ENCODE measurements at places on chromosomes 7 and 10.

- DNase-seq: no peak
These were observed 57.2 kb upstream of the VIPR2 start for GRCh38 chr7:159201722-159202330.

DNA sequence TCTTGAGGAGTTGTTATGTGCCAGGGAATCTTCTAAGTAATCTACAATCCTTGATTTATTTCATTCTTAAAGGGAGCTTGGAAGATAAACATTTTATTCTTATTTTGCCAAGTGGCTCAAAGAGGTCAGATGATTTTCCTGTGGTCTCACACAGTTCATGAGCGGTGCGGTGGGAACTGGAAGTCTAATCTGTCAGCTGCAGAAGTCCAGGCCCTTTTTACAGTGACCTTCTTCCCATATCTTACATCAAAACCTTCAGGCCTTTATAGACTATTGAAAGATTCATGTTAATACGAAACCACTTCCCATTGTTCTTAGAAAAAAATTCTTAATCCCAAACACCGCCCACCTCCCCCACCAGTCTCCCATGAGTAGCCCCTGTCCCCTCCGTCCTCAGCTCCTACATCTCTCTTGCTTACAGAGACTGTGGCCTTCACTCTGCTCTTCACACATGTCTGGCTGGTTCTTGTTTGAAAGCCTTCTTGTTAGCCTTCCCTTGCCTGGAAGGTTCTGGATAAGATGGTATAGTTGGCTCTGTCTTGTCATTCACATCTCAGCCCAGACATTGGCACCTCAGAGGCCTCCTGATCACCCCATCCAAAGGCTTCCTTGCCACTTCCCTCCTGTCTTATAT is 61.5 kb downstream of the ITGA8 start:
- DNase-seq: no peak

DNA sequence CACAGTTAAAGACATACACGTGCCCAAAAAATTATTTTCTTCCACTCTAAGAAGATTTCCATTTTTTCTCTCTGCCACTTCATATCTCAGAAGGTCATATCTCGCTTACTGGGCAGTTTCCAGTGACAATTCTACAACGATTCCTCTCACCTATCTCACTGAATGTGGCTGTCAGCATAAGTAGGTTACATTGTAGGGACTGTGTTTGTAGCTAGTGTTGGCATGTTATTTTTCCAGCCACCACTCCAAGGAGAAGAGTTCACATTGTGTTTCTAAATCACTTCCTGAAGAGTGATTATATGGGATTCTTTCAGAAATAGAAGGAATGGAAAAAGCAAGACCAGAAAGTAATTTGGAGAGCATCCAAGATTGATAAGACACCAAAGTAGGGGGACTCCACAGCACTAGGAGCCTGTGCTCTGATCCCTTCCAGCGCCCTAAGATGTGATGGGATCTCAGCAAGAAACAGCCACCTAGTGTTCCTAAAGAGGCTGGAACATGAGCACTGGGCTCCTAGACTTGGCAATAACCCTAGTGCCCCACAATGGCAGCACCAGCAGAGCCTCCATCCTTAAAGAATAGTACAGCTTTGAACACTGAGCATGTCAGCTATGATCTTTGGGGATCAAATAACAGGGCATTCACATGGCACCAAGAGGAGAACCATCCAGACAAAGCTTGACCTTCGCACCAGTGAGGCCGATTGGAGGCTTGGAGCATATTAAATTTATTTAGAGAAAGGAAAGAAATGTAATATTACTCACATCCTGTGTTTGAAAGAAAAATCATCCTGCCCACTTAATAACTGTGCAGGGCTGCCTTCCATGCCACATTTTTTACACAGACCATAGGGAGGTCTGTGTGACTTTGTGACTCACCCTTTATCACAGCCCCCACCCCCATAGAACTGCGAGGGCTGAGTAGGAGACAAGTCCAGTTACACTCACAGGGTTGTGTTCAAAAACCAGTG is 51.8 kb downstream of the CAV1 start:
- no peak for DNase-seq

DNA sequence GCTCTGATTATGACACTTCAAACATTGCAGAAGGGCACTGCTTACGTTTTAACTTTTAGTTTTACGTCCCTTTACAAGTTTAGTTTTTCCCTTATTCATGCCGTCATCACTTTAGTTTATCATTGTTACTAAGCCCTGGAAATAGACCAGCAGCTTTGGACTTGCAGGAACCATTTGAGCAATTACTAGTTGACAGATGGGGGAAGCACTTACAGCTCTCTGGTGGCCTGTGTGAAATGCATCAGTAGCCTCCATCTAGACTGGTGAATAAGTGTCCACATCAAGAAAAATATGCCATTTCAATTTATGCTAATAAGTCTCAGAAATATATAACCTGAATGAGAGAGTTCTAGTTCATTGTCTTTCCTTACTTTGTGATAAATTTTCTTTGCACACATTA is 194.9 kb upstream of the GRM3 start:
- no peak for DNase-seq

GRCh38 chr10:21624951-21625350 is 90.9 kb downstream of the MLLT10 start:
- DNase-seq: no peak

DNA sequence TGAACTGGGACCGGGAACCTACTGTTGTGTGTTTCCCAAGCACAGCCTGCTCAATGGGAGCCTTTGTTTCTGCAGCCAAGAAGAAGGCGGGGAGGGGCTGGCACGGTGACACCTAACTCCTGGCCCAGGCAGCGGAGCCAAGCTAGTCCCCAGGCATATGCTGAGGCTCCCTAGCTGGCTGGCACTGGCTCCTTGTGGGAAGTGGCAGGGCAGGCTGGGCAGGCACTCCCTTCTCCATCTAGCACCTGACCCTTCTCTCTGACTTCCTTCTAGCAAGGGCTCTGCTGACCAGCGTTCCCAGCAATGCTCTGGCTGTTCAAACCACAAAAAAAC is 325.0 kb downstream of the PLXNA4 start:
- no peak for DNase-seq

- DNase-seq: no peak
These were observed 499.6 kb upstream of the PHF14 start for GRCh38 chr7:10474048-10474447.

- no peak for DNase-seq
These were observed 563.6 kb upstream of the SEMA3D start for GRCh38 chr7:85750454-85750949.

GRCh38 chr10:86779220-86780017 is 23.0 kb downstream of the BMPR1A start:
- DNase-seq: no peak

DNA sequence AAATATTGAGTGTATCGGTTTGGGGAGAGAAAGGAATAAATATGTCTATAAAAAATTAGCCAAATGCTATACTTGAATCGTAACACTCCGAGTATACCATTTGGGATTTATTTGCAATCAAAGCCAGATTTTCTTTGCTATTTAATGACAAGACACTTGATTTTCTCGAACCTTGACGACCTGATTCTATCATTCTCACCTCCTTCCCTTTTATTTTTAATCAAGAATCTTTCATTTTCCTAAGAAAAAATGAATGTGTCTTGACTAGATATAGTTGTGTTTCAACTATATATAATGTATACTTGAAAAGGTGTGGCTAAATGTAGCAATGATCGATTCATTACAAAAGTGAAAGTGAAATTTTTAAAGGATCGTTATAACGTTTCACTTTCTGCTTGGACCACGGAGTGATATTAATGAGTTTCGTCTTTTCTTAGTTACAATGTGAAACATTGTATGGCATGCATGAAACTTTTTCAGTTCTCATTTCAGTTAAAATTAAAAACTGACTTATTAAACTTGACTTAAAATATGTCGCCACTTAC is 562 bp downstream of the NUB1 start:
- no peak for DNase-seq

DNA sequence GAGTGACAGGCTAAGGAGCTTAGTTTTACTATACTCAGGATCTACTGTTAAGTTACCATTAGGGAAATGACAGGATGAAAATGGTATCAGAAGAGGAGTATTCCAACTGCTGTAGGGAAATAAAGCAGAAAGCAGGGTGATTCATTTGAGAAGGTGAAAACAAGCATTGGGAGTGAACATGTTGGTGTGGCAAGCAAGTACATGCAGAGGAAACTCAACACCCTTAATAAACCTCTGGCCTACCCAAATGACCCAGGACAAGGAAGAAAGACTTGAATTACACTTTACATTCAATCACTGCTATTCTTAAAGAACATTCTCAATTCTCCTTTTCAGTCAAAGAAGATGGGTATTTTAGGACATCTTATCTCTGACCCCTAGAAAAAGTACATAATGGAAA is 28.7 kb downstream of the ERLIN1 start:
- DNase-seq: no peak

DNA sequence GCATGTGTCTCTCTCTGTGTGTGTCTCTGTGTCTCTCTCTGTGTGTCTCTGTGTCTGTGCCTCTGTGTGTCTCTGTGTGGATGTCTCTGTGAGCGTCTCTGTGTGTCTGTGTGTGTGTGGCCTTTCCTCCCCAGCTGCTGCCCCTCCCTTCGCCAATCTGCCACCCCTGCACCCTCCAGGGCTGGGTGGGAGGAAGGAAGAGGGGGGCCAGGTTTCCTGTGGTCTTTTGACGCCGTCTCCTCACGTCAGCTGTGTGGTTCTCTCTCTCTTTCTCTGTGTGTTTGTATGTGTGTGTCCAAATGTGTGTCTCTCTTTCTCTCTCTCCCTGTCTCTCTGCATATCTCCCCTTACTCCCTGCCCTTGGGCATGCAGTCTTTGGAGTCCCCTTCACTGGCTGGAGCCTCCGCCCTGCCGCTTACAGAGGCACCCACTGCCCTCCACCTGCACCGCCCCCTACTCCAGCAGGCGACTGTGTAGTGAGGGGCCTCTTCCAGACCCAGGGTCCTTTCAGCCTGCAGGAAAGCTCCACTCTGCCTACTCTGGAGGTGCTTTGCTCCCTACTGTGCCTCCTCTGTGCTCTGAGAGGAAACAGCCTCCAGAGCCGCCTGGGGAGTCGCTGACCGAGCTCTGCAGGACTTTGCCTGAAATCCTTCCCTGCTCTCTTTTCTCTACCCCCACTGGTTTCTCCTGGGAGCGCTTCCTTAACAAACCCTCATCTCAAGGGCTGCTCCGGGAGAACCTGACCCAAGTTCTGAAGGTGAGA is 44.2 kb upstream of the C10orf71 start:
- DNase-seq: no peak

DNA sequence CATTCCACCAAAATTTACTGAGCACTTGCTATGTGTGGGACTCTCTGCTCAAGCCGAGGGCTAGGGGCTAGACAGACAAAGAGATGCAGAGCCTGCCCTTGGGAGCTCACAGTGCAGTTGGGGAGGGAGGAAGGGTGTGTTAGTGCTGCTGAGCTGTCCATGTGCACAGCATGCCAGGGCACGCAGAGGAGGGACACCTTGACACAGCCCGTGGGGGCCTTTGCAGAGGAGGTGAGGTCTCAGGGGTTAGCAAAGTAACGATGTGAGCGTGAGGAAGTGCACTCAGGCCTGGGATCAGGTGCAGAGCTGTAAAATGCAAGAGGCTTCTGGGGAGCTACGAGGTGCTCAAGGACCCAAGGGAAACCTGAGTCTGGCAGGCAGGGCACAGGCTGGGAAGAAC is 16.3 kb downstream of the PRKCQ start:
- DNase-seq: no peak

GRCh38 chr7:103560136-103560535 is 114.1 kb upstream of the SLC26A5 start:
- DNase-seq: no peak

- no peak for DNase-seq
These were observed 10.1 kb upstream of the GGCT start for GRCh38 chr7:30514776-30515175.

- DNase-seq: no peak
These were observed 7.0 kb downstream of the NAT16 start for GRCh38 chr7:101172854-101173751.

DNA sequence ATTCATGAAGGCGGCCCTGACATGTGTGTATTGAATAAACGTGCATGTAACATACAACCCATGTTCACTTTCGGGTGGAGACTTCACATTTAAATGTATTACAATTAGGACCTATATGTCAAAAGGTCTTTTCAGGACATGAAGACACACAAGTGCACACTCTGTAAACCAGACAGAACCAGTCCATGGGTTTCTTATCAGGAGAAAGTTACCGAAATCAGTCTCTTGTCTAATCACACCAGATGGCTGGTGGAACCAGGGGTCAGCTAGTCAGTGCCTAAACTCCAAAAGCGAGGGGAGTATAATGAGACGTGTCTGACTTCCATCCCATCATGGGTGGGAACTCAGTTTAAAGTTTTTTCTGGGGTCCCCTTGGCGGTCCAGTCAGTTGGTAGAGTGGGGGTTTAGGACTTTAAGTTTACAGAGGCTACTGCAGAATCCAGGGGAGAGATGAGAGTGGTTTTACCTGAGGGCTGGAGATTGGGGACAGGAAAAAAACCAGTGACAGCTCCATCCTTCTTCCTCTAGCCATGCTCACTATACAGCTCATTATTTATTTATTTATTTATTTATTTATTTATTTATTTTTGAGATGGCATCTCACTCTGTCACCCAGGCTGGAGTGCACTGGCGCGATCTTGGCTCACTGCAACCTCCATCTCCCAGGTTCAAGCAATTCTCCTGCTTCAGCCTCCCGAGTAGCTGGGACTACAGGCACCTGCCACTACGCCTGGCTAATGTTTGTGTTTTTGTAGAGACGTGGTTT is 251.3 kb upstream of the LYZL1 start:
- DNase-seq: no peak

- no peak for DNase-seq
These were observed 112.2 kb upstream of the GATA3 start for GRCh38 chr10:7942316-7942715.

- DNase-seq: no peak
These were observed 27.3 kb downstream of the KNDC1 start for GRCh38 chr10:133187091-133187905.

DNA sequence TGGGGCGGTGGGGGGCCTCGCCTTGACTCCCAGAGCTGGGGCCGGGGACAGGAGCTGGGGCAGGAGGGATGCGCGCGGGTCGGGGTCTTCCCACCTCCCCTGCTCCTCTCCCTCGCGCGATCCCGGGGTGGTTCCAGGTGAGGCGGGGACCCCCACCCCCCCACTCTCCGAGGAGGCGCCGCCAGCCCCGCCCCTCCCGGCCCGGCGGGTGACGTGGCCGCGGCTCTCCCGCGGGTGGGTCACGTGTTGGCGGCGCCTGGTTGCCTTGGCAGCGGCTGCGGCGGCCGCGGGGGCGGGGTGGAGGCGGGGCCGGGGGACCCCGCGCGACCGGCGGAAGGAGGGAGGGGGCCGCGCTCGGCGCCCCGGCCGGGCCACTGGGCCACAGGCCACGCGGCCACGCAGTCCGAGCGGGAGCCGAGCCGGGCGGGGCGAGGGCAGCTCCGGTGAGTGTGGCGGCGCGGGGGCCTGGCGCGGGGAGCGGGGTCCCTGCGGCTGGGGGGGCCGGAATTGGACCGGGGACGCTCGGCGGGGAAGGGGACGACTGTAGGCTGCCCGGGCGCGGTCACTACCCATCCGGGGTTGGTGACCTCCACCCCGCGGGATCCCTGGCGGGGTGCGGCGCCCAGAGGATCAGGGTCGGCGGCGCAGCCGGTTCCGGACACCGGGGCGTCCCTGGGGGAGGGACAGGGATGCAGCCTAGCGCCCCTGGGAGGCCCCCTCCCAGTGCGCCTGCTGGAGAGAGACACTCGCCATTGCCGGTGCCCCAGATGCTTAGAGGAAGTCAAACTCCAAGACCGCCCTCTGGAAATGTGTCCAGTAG is at the start of gene ORAI2:
TSS of gene ORAI2 (plus strand) at position 357 of the 820 bp plus-strand sequence. CDS start 5,382 bp downstream, outside the sequence.
- DNase-seq: peak; percentile 75

GRCh38 chr10:62643606-62644587 is 160.6 kb upstream of the ADO start:
- DNase-seq: no peak

- DNase-seq: peak; percentile 35
These were observed 3.2 kb downstream of the DNAJB6 start for GRCh38 chr7:157339777-157340677.
